ENCODE measurements at places on chromosomes 2 and 18.

- peak; percentile 20 for DNase-seq
Measured at GRCh38 chr2:16553226-16553625, 112.4 kb downstream of the CYRIA start.

- no peak for DNase-seq
Measured at GRCh38 chr2:170101789-170102188, 76.2 kb upstream of the MYO3B start.

- DNase-seq: no peak
Measured at GRCh38 chr2:170771421-170771937, 1.3 kb downstream of the ERICH2 start.

GRCh38 chr2:174053355-174054151 is 88.4 kb upstream of the SP3 start:
- DNase-seq: peak; percentile 36

GRCh38 chr2:101354420-101355311 is 32.6 kb downstream of the CREG2 start:
- no peak for DNase-seq

Data from LoVo (cell line).